ENCODE measurements at places on chromosomes 4 and X. TPM values are rescaled to one million over a fixed set of nuclear protein-coding genes. Genes with fewer than 3 reads are reported as not detected.

- DNase-seq, result no peak
These were observed 134.6 kb upstream of the NPY2R start for GRCh38 chr4:155073852-155074251.

DNA sequence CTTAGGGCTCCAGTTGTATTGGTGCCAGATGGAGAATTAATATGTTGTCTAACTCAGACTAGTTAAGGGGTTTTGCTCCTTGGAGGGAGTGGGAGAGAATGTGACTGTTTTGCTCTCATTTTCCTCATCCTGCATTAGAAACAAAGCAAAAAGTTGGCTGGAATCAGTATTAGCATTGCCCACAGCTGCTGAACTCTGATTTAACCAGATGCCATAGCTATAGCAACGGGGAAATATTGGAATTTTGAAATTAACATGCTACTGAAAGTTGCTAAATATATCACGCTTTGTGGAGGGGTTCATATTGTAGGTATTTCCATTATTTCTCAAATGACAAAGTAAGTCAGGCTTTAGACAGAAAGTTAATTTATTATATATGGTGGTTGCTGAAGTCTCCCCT, 66.7 kb upstream of the EOLA2 start:
- DNase-seq, result no peak

GRCh38 chr4:37742149-37742548, 56.0 kb upstream of the RELL1 start:
- DNase-seq, result no peak

DNA sequence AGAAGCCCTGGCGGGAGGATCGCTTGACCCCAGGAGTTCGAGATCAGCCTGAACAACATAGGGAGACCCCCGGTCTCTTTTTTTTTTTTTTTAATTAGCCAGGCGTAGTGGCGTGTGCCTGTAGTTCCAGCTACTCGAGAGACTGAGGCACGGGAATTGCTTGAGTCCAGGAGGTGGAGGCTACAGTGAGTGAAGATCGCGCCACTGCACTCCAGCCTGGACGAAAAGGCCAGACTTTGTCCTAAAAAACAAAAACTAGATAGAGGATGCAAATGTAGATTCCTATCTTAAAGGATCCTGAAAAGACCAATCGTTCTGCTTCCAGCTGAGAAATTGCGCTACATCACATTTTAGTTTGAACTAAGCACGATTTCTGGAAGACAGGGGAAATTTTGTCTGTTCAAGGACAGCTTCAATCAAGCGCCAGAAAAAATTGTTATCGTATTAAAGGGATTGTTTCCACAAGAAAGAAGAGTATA, 627 bp upstream of the HSD17B11 start:
- no peak for DNase-seq

CT47B1 gene
- total RNA-seq, result not detected
